Stimulated activated CD8-positive, alpha-beta memory T cell treated with anti-CD3 and anti-CD28 coated beads, Interleukin-2, amount 100 ng/mL, for 1 hour (primary cell): ENCODE measurements at places on chromosomes 13 and 19.

DNA sequence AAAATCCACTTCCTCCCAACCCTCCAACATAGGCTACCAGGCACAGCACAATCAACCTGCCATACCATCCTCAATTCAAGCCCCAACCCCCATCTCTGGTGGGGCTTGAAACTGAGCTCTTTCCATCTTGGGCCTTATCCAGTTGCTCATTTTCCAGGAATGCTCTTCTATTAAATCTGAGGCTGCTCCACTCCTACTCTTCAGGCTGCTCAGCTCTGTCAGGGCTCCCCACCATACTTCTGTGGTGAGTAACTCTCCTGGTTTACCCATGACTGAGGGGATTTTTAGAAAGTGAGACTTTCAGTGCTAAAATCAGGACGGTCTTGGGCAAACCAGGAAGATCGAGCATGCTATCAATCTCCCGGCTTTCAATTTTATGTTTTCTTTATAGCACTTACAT is 512.8 kb downstream of the LMO7 start:
- DNase-seq, result no peak

DNA sequence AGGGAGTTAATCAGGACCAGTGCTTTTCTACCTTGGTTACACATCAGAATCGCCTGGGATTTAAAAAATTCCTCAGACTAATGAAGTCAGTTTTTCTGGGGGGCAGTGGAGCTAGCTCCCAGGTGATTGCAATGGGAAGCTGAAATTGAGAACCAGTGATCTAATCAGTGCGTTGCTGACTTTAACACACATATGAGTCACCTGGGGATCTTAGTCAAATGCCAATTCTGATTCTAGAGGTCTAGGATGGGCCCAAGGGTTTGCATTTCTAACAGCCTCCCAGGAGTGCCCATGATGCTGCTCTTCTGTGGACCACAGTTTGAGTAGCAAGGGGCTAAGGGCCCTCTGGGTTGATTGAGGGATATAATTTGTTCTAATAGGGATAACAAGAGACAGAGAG is 54.5 kb downstream of the KL start:
- no peak for DNase-seq

DNA sequence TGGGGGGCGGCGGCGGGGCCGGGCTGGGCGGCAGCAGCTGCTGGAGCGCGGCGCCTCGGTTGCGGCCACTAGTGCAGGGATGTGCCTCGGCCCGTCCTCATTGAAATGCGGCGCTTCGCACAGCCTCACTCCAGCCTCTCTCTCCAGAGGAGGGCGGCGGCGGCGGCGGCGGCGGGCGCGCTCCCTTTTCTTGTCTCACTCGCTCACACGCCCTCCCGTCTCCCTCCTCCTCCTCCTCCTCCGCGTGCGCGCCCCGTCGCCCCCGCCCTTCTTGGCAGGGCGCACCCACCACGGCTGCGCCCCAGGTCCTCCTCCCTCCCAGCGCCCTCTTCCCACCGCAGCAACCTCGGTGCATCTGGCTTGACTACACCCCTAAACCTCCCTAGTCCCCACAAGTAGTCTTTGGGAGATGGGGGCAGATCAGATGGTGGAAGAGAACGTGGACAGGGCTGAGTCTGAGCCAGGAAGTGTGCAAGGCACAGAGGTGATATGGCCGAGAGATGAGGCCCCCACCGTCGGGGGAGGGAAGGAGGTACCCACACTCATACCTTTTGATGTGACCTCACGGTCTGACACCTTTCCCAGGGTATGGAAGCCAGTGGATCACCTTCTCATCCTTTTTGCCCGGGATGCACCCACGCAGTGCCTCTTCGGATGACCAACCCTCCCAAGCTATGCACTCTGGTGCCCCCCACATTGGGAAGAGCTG is at the start of gene DCLK1:
Gene DCLK1 (minus strand): TSS at position 161 of the 709 bp plus-strand sequence.
- DNase-seq, result no peak

DNA sequence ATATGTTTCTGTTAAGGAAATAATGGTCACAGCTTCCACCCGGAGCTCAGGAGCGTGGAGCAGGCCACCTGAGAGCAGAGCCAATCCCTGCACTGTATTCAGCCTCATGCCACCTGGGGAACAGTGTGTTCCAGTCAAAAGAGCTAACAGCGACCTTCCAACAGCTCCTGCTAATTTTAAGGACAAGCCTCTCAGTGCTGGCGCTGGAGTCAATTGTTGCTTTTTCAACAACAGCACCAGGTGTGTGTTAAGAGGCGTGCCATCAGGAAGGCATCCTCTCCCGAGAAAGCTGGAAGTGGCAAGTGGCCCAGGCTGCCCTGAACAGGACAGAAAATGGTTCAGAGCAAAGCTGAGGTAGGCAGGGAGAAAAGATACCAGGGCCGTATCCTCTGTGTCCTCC is 102.0 kb downstream of the CACNA1A start:
- DNase-seq, result no peak

DNA sequence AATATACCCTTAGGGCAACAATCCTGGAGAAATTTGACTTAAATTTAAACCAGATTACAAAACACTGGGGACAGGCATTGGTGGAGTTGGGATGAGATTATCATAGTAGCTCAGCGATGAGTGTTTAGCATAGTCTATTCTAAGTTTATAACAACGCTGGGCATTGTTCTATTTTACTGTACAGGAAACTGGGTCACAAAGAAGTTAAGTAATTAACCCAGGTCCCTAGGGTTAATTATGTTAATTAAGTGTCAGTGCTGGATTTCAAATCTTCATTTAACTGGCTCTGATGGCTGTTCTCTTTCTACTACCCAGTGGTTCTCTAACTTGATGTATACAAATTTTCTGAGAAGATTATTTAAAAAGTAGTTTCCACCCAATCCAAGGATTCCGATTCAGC is 388.9 kb downstream of the KCNRG start:
- DNase-seq, result no peak

GRCh38 chr19:6087074-6087571 is 23.2 kb downstream of the RFX2 start:
- no peak for DNase-seq

GRCh38 chr13:28338006-28338574 is 156.8 kb downstream of the FLT1 start:
- DNase-seq, result no peak

- no peak for DNase-seq
Observed at GRCh38 chr19:32266460-32266859, 79.0 kb upstream of the ZNF507 start.

GRCh38 chr13:112651311-112651710 is 38.5 kb upstream of the ATP11A start:
- no peak for DNase-seq

- DNase-seq, result no peak
Observed at GRCh38 chr13:89518289-89519077, 1829.0 kb upstream of the MIR17HG start.

DNA sequence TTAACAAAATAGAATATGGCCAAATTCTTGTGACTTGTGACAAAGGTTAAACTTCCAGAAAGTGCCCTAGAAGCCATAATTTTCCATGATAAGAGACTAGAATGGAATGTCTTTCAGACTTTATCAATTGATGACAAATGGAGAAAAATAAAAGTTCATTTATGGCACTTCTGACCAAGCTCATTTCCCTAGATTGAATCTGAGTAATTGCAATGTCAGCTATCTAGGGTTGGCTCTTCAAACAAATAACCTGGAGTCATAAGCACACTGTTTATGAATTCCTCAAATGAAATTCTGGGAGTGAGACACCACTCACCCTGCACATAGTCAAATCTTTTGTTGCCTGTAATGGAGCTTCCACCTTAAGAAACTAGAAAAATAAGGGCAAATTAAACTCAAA is 11.4 kb downstream of the ARHGEF7 start:
- DNase-seq, result no peak
